ENCODE measurements at places on chromosomes 3 and 15.

GRCh38 chr3:184351511-184352148 lies 9.8 kb downstream of the CLCN2 start:
- no peak for DNase-seq

DNA sequence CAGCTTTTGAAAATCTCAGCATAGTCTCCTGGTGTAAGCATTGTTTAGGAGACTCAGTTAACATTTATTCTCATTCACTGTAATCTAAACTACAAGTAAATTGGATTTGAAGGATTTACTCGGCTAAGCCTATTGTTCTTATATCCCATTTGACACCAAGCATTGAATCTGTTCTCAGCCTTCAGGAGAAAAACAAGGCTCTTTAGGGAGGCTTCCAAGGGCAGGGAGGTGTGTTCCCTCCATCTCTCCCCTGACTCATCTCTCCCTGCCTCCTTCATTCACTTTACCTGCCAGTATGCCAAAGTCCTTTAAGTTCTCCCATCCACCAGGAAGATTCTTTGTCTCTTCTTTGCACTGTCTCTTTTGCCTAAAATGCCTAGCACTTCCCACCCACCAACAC lies 347.8 kb downstream of the MFSD1 start:
- DNase-seq = no peak

DNA sequence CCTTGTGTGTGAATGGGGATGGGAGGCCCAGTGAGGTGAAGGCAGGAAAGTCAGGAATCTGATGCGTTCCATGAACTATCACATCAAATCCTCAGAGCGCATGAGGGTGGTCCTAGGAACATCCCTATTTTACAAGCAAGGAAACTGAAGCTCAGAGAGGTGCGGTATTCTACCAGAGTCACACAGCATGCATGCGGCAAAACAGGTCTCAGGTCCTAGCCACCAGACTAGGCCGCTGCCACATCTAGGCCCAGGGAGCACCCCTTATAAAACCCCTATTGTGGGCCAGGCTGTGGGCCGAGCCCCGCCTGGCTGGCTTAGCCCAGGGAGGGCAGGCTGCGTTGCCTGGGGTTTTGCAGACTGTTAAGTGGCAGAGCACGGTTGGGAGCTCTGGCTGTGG lies 17.9 kb upstream of the GRIP2 start:
- no peak for DNase-seq

DNA sequence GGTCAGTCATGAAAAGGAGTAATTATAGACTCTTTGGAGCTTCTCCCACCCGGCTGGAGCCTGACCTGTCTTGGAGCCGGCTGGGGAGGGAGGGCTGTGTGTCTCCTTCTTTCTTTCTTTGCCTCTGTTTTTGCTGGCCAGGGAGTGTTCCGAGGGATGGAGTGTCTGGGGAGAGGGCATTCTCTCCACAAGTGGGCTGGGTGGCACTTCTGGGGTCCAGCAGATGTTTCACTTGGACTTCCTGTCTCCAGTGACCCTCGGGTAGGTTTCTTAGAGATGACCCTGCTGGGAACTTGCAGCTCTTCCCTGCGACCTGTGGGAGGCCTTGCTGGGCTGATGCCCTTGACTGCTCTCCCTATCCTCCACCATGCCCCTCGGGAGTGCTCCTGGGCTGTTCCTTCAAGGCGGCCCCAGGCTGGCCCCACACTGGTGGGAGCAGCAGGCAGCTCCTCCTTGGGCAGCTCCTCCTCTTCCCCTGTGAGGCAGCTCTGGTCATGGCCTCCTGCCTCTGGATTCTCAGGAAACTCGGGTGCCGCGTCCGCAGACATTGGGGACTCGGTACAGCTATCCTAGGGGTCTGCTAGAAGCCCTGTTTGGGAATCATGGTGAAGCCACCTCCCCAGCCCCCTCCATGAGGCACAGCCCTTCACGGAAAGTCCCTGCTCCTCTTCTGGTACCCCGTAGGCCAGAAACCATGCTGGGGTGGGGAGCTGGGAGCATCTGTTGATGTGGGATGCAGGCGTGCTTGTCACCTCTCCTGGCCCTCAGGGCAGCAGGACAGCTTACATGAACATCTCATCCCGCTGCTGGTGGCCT lies 44.9 kb downstream of the APBA2 start:
- no peak for DNase-seq

- DNase-seq = no peak
Measured at GRCh38 chr3:55074796-55075195, 146.9 kb upstream of the LRTM1 start.

DNA sequence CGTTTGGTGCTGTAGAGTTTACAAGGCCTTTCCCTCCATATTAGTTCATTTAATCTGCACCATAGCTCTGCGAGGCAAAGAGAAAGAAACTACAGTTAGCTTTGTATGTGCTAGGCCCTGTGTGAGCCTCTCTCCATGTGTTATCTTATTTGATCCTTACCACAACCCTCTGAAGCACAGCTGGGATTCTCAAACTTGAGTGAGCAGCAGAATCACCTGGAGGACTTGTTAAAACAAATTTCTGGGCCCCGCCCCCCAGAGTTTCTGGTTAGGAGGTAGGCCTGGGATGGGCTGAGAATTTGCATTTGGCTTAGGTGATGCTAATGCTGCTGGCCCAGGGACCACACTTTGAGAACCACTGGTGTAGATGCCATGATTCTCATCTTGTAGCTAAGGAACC lies 12.3 kb downstream of the CA12 start:
- DNase-seq = no peak

GRCh38 chr3:67686069-67686468 lies 31.7 kb upstream of the SUCLG2 start:
- DNase-seq = no peak

GRCh38 chr15:66961407-66961884 lies 104.0 kb upstream of the SMAD3 start:
- no peak for DNase-seq

- DNase-seq = no peak
Measured at GRCh38 chr3:106827515-106828213, 549.6 kb upstream of the CCDC54 start.

DNA sequence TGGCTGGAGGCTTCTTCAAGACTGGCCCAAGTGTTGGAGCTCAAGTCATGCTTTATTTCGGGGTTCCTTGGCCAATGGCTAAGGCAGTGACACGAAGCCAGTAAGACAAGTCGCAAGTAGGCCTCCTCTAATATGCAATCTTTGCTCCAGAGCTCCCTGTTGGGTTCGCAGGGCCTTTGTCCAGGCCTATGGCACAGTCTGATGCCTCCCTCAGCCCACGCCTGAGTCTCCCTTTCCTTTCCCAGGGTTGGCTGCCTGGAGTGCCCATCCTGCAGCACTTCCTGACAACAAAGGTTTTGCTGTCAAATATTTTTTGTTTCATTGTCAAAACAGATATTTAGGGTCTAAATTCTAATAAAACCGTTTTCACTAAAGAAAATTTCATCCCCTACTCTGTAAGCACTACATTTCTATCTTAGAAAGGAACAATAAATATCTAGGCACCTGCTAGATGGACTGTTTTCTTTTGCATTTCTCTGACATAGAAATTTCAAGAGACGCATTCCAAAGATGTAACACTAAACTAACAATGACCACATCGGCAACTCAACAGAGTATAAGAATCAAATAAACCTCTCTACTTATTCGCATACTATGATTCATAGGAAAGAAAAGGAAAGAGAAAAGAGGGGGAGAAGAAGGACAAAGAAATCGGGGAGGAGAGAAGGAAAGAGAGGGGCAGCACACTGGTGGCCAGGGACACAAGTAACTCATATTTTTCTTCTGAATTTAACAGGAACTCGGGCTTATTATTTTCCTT lies 393.1 kb upstream of the ATP11B start:
- no peak for DNase-seq

DNA sequence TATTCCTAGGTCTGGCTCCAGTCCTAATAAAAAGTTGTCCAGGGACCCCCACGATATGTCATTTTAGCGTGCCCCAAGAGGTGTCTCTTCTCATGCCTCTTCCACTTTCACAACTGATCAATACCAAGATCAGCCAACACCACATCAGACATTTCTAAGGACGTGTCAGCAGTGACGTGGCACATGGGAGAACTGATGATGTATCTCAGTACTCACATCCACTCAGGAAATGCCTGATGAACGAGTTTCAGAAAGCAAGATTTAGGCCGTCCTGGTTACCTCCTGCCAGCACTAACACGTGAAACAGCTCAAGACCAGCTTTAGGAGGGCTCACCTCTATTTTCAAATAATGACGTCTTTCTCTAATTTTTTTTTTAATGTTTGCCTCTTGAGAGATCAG lies 19.6 kb downstream of the VGLL4 start:
- peak; percentile 84 for DNase-seq
